ENCODE measurements at places on chromosomes 5 and 9.

DNA sequence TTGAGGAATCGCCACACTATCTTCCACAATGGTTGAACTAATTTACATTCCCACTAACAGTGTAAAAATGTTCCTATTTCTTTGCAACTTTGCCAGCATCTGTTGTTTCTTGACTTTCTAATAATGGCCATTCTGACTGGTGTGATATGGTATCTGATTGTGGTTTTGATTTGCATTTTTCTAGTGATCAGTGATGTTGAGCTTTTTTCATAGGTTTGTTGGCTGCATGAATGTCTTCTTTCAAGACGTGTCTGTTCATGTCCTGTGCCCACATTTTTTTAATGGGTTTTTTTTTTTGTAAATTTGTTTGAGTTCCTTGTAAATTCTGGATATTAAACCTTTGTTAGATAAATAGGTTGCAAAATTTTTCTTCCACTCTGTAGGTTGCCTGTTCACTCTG lies 615.9 kb downstream of the SEMA5A start:
- no peak for DNase-seq

- no peak for DNase-seq
These were observed 1188.1 kb downstream of the DTWD2 start for GRCh38 chr5:117800261-117800660.

DNA sequence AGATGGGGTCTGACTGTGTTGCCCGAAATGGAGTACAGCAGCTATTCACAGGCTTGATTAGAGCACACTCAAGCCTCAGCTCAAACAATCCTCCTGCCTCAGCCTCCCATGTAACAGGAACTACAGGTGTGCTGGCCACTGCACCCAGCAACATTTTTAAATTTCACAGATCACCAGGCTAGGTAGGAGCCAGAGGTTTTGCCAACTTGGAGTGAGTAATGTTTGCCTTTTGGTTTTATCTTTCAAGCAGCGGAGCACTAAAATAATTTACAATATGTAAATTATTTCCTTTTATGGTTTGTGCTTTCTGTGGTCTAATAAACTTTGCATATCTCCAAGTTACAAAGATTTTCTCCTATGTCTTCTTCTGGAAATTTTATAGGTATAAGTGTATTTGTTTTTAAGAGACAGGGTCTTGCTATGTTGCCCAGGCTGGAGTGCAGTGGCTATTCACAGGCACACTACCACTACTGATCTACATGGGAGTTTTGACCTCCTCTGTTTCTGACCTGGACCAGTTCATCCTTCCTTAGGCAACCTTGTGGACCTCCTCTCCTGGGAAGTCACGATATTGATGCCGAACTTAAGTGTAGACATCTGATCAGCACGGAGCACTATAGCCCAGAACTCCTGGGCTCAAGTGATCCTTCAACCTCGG lies 67.2 kb upstream of the SUSD1 start:
- DNase-seq, result no peak

- no peak for DNase-seq
These were observed 5.2 kb upstream of the PPARGC1B start for GRCh38 chr5:149724884-149725283.

- DNase-seq, result no peak
These were observed 2052.0 kb upstream of the C9orf72 start for GRCh38 chr9:29625292-29625731.

GRCh38 chr5:173653822-173654523 lies 37.5 kb upstream of the BOD1 start:
- no peak for DNase-seq

DNA sequence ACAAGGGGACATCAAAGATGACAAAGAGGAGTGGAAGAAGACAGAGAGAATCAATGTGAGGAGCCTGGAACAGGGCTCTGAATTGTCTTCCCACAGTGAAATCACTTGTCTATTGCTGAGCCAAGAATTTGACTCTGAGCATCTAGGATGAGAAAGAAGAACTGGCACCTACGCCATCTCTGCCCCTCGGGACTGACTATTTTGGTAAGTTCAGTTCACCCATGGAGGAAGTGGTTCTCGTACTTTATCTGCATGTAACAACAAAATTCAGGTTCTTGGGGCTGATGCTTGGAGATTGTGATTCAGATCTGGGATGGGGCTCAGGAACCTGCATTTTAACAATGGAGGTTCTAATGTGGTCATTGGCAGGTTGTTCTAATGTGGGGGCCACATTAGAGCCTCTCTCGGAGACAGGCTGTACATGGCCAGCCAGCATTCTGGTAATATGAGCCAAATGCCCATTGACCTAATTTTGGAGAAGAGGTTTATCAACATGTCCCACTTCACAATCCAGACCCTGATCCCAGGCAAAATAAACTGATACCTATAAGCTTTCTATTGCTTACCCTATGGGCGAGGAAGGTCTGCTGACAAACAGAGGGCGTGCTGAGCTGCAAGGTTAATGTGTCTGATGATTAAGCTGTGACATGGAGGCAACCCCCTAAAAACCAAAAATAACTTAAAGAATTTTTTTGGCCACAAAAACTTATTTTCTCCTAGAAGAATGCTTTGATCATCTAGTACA lies 2.7 kb upstream of the IL12B start:
- DNase-seq, result no peak

DNA sequence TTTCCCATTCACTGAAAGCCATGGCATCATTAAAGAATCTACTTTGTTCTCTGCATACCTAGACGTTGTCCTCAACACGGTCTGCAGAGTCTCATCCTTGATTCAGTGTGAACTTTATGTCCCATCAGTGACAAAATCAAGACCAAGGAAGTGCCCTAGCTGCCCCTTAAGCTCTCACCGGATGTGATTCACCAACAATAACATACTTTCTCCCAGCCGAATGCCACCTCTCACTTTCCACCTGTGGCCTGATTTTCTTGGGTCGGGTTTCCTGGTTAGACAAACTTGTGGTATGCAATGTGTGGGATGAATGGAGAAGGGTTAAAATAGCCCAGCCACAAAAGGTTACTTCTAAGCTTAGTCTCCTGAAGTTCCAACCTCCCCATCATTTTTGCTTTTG lies 145.3 kb upstream of the PAPPA start:
- no peak for DNase-seq

DNA sequence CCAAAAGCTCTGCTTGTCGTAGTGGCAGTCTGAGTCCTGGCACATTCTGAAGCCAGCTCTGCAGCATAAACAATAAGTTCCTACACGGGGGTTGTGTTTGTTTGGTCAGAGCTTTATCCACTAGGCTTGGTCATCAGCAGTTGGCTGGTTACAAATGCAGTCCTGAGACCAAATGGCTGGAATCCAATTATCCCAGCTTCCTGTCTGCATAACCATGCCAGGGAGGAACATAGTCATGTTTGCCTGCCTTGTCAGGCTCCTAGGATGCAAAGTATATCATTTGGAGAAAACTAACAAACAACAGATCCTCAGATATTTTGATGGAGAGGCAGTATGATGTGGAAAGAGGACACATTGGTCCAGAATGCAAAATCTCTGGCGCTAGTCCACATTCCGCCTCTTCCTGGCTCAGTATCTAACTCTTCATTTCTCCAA lies 85.8 kb downstream of the FBXO38 start:
- no peak for DNase-seq

DNA sequence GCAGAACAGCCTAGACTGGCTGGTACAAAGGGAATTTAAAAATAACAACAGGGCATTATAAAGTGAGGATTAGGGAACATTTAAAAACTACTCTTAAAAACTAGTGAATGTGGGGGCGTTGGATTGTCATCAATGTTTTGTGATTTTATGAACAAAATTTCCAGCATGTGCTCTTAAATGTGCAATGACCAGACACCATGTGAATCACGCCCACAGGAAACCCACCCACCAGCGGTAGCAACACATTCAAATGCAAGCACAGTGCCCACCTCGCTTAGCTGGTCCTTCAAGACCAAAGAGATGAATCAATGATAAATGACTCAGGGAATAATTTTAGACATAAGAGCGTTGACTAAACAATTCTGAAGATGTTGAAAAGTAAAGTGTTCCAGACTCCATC lies 40.9 kb downstream of the S1PR3 start:
- DNase-seq, result no peak

- DNase-seq, result peak; percentile 56
These were observed 54.4 kb downstream of the GNAQ start for GRCh38 chr9:77977210-77977611.

DNA sequence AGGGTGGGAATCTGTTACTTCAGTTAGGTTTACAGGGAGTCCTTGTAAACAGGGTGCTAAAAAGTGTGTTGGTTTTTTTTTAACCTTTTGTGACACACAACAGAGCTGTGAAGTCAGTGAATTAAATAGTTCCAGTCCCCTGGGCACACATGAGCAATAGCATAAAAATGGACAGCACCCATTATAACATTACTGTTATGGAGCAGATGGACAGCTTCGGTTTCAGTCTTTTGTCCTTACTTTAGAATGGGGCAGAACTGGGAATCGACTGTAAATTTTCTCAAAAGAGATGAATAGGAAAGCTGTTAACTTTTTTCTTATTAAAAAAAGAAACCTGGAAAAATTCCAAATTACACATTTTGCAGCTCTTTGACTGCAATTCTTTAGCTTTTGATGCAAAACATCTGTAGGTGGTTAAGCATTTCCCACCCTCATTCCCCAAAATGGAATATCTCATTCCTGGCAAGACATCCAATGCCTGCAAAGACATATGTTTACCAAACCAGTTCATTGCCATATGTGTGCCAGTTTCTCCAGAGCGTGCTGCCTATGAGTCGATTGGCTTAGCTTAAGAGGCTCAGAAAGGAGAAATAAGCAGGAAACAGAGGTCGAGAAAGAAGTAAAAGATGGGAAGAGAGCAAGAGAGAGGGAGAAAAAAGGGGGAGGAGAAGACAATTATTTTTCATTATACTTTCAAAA lies 212.3 kb upstream of the TMEM161B start:
- DNase-seq, result no peak

GRCh38 chr5:161544350-161544765 lies 2.2 kb downstream of the GABRB2 start:
- no peak for DNase-seq

- no peak for DNase-seq
These were observed 82.9 kb downstream of the SGCD start for GRCh38 chr5:156409834-156410233.

GRCh38 chr5:96288845-96289185 lies 144.2 kb downstream of the PCSK1 start:
- no peak for DNase-seq

DNA sequence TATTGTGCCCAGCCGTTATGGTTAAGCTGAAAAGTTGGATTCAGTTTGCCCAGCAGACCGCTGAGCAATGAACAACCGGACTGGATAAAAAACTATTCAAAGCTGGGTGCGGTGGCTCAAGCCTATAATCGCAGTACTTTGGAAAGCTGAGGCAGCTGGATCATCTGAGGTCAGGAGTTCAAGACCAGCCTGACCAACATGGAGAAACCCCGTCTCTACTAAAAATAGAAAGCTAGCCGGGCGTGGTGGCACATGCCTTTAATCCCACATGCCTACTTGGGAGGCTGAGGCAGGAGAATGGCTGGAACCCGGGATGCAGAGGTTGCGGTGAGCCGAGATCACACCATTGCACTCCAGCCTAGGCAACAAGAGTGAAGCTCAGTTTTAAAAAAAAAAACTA lies 318.4 kb downstream of the RAB3C start:
- DNase-seq, result no peak

- DNase-seq, result no peak
These were observed 40.5 kb upstream of the ANGPTL2 start for GRCh38 chr9:127162864-127163365.

- DNase-seq, result no peak
These were observed 24.4 kb downstream of the SMIM15 start for GRCh38 chr5:61137835-61138234.

- DNase-seq, result no peak
These were observed 32.5 kb downstream of the THBS4 start for GRCh38 chr5:80067531-80068245.

DNA sequence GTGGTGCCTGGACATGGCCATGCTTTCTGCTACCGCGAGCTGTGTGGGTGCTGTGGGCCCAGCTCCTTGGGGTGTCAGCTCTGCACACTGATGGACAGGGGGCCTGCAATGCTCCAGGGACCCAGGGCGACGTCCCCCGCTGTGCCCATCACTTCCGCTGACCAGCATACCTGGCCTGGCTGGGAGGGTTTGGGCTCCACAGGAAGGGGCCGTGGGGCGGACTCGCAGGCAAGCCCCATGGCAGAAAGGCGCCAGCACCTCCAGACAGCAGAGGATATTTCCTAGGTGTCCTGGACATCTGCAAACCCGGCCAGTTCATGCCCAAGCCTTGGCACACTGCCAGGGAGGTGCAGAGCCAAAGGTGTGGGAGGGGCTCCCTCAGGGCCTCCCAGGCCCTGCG lies 295.8 kb upstream of the IRX4 start:
- DNase-seq, result no peak

DNA sequence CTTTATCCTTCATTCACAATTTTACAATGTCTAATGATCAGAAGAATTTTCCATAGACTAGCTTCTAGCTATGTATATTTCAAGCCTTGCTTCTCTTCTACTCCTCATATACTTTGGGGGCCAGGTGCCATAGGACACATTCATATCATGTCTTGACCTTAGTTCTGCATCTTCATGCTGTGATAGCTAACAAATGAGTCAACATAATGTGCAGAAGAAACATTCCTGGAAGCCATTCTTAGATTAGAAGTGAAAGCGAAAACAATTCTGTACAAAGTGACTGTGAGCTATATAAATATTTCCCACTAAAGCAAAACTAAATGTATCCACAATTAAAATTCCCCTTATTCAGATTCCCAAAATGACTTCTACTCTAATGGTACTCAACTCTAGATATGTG lies 320.2 kb upstream of the NREP start:
- DNase-seq, result no peak

DNA sequence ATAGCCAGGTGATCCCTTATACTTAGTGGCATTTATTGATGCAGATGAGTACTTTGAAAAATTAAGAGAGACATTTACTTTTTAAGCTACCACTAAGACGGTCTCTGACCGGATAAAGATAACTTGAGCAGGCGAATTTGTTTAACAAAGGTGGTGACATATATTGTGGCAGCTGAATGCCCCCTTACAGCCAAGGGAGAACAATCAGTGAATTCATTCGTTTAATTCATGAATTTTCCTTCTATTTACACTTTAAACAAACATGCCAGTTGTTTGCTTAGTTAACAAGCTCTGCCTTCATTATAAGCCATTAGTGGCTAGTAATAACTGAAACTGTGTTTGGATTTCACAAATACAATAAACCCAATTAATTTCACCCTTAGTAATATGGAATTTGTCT lies 187.1 kb downstream of the AOPEP start:
- no peak for DNase-seq

DNA sequence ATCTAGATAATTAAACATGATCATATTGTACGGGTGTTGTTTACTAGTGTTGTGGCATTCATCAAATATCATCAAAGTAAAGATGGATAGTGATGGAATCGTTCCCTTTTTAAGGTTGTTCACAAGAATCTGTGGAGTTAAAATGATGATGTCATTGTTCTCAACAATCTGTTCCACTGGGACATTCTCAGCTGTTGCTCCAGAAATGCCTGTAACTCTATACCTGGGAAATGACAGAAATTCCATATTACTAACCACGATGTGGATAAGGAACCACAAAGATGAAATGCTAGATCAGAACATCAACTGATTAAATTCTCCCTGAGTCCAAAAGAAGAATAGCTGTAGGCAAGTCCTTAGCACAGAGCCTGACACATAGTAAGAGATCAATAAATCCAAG lies 38.0 kb downstream of the RIGI start:
- no peak for DNase-seq

- DNase-seq, result peak; percentile 7
These were observed 20.6 kb downstream of the SLC38A9 start for GRCh38 chr5:55691265-55692105.

GRCh38 chr5:56154732-56155484 lies 78.2 kb downstream of the ANKRD55 start:
- DNase-seq, result peak; percentile 40
